ENCODE measurements at places on chromosomes 5 and 9.
A peak's percentile ranks its signal among the peaks of the same experiment; 100 is the strongest.

DNA sequence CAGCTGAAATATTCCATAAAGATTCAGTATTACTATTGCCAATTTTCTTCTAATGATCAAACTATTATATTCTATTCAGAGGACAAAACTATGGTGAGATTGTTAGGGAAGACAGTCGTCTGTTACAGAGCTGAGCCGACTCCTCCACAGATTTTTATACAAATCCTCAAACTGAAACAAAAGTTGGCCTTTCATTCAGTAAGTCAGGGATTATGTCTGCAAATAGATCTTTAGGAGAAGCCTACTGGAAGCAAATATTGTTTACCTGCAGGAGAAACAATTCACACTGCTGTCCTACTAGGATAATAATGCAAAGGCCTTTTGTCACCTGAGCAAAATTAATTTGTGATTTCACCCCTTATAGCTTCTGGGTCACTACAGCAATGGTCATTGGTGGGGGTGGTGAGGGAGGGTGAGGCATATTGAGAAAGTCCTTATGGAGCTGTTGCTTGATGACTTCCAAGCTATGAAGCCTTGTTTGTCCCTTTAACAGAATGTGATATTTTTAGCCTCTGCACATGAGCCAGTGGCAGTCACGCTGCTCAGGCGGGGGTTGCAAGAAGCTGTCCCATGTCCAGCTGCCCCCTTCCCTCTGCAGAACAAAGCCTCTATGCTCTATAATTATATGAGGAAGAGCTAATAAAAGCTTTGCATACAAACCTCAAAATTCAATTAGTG lies 200.5 kb upstream of the KLF9 start:
- no peak for DNase-seq

GRCh38 chr9:70133253-70134208 lies 89.9 kb downstream of the MAMDC2 start:
- DNase-seq, result no peak

- DNase-seq, result no peak
These were observed 38.7 kb upstream of the GABBR2 start for GRCh38 chr9:98747476-98747875.

DNA sequence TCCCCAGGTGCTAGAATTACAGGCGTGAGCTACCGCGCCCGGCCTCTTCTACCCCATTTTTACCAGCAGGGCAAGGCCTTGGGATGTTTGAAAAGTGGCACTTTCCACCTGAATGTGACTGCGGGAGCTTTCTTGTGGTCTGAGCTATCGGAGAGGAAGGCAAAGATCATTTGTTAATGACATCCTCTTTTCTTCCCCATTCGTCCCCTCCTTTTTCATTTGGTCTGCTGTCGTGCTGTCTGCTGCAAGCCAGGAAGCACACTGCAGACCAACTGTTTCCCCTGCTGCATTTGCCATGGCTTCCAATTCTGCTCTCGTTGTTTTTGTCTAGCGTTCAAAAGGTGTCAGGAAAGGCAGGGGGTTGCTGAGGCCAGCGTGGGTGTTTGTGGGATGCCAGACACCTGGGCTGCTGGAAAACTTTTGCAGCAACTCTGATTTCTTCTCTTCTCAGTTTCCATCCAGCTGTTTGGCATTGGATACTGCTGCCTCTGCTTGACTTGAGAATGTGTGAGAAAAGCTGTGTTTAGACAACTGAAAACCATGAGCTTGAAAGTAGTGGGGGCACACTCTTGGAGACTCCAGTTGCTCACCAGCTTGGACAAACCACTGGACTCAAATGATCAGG lies 196.4 kb upstream of the MSX2 start:
- no peak for DNase-seq

DNA sequence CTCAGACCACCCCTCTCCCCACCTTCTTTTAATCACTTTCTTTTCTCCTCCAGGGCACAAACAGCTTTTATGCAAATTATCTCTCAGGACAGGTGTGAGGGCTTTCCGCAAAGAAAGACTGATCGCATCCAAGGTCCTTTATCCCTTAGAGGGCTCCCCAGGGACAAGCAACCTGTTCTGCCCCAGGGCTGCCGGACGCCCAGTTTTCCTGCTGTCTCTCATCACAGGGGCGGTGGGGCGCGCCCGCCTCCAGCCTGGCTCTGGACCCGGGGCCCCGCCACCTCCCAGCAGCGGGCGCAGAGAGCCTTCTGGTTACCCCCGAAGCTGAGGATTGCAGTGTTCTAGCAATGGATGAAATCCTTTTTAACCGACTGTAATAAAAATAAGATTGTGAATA lies 266.1 kb downstream of the CWC27 start:
- DNase-seq, result no peak

GRCh38 chr5:178115814-178116142 lies 2.4 kb downstream of the N4BP3 start:
- DNase-seq, result no peak

GRCh38 chr9:21852754-21853153 lies 50.3 kb downstream of the MTAP start:
- no peak for DNase-seq

GRCh38 chr9:132391449-132391848 lies 15.2 kb downstream of the TTF1 start:
- no peak for DNase-seq

- no peak for DNase-seq
These were observed 12.0 kb upstream of the OLFM1 start for GRCh38 chr9:135075234-135076142.

DNA sequence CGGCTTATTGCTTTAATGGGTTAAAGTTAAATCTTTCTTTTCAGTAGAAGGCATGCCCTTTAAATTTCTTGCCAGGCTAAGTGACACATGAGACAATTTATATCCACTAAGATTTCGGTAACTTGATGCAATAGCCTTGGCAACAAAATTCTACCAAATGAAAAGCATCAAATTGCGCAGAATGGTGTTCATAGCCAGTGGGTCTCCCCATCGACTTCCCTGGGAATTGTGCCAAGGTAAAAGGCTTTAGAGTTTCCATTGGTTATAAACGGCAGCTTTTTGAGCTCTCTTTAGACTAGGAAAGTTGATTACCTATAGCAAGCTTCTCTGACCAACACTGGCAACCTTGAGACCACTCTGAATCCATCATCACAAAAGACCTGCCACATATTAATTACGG lies 358.4 kb downstream of the ARRDC3 start:
- DNase-seq, result no peak

GRCh38 chr5:35240892-35241291 lies 10.6 kb upstream of the PRLR start:
- no peak for DNase-seq

DNA sequence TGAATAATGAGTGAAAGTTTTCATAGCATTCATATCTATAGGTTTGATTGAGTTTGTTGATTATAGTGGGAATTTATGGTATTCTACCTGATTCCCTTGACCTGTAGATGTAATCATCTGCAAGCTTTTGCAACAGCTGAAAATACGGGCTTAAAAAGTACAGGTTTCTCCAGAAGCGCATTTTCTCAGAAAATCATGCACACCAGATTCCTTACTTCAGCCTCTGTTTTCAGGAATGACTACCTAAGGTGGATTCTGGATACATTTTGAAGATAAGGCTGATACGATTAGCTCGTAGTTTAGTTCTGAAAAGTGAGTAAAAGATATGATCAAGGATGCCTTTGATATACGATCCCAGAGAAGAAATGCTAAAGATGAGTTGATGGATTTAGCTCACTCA lies 694.8 kb upstream of the CDH10 start:
- no peak for DNase-seq

- DNase-seq, result no peak
These were observed 29.3 kb upstream of the ANKH start for GRCh38 chr5:14900693-14901461.

DNA sequence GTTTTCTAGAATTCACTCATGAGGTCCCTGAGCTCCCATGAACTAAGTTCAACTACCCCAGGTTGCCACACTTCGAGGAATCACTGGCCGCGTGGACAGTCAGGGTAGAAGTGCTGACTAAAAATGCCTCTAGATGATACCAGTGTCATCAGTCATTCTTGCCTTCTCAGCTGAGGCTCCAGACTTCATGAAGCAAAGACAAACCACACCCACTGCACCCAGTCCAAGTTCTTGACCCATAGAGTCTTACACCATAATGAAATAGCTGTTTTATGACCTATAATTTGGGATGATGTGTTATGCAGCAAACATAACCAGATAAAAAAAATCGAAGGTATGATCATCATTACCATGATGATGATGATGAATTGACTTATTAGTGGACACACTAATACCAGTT lies 632.9 kb upstream of the TLE4 start:
- DNase-seq, result no peak

GRCh38 chr9:95127249-95128176 lies 190.0 kb downstream of the FANCC start:
- DNase-seq, result peak; percentile 14

DNA sequence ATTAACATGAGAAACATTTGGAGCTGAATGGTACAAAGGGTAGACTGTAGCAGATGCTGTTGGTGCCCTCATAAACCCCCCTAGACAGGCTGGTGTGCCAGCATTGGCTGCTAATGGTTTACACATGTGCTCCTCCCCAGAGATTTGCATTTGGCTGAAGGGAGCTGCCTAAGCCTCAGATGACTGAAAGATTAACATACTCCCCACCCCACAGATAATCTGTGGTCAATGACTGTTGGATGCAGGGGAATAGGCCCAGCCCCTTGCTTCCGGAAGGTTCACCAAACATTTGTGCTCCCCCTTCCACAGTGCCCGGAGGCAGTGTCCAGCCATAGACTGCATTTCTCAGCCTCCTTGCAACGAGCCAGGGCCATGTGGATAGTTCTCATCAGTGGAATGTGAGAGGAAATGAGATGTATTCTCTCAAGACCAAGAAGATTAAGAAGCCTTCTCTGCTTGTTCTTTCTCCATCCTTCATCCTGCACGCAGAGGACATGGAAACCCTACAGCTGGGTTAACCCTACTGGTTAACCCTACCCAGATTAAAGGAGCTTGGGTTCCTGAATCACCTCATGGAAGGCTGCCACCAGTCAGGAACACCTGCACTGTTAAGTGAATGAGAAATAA lies 79.6 kb downstream of the PHAX start:
- DNase-seq, result no peak
